ENCODE measurements at places on chromosomes 3 and 15.
A peak's percentile ranks its signal among the peaks of the same experiment; 100 is the strongest.

DNA sequence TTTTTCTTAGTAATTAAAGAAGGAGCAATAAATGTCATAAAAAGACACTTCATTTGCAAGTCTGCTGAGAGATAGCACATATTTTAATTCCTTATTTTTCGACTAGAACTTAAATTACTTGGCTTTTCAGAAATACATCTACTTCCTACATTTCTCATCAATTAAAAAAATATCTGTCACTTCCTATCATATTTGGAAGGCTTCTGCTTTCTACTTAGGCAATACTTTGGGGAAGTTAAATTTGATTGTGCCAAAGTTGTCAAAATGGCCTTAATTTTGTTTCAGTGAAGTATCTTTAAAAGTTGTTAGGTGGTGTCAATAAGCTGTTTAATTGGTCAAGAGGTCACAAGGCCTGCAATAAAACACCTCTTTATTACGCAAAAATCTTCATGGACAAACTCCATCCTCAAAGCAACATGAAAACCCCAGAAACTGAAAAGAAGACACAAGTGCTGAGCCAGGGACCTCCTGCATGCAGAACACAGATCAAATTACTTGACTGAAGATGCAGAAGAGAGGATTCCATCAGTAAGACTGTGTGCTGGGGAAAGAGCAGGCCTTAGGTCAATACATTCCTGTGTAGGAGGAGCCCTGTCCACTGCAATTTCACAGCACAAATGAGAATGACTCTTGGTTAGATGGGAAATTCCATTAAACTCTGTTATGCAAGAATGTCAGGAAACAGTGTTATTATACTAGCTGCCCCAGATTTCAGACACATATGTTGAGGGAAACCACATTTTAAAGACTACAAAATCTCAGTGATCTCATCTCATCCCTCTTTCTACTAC, 48.0 kb upstream of the FSTL1 start:
- DNase-seq: peak; percentile 84

DNA sequence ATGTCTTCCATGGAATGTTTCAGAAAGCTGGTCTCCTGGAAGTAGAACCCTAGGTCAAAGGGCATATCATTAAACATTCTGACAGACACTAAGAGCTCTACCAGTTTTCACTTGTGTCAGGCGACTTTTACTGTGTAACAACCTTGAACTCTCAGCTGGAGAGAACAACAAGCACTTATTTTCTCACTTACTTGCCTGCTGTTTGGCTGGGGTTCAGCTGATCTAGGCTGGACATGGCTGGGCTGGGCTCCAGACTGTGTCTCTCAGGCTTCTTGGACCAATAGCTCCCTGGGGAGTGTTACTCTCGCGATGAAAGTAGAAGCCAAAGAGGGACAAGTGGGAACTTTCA, 527.3 kb downstream of the SHQ1 start:
- no peak for DNase-seq

GRCh38 chr15:98904544-98904943, 103.0 kb downstream of the PGPEP1L start:
- DNase-seq: no peak

DNA sequence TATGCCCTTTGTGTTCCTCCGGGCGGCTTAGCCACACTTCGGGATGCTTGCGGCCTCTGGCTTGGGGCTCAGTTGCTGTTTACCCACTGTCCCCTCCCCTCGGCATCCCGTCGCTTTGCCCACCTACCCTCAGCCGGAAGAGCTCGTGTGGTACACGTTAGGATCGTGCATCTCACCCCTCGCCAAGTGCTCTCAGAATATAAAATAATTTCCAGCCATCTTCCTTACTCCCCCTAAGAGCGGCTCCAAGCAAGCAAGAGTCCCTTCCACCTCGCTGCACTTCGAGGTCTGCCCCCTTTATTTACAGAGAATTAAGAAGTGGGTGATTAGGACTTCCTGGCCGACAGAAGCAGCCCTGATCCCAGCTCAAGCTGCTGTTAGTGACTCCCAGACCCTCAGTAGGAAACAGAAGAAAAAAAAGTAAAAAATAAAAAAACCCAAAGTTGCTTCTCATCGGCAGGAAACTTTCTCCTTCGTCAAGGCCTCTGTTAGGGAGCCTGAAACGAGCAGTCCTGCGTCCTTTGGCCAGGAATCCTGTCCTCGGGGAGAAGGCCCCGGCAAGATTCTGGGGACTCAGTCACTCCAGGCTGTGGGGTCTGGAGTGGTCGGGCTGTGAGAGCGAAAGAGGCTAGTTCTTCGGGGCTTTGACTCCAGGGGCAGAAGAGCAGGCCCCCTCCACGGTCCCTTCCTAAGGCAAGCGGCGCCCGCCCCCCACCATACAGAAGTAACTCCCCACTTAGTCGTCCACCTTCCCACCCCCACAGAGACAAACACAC, 3.0 kb downstream of the MEIS2 start:
- no peak for DNase-seq

DNA sequence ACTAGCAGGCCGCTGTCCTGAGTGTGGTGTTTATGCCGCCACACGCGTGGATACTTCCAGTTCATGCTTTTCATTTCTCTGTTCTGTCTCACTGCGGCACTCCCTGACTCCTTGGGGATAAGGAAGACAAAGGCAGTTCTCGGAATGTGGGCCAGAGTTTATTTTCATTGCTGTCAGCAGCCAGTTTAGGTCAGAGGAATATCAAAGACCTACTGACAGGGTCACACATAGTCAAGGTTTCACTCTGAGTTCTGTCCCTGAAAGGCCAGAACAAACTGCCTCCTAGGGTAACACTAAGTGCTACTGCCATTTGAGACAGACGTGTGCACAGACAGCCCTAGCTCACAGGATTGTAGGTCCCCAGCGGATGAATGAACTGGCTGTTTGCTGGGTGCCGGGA, 27.3 kb upstream of the SPTBN5 start:
- DNase-seq: no peak

DNA sequence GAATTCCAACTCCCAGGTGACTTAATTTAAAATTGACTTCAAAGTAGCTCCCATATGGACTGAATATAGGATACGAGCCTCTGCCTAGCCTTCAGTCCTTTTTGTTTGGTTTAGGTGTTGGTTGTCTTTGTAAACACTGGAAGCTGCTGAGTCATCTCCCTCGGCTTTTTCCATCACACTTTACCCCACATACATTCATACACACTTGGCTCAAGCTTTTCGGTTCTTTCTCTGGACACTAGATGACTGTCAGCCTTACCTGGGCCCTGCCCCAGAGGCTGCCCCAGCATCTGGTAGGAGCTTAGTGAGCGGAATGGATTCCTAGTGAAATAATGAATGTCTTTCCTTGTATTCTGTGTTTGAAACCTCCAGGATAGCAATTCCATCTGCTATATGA, 201.5 kb upstream of the IL12A start:
- DNase-seq: no peak

DNA sequence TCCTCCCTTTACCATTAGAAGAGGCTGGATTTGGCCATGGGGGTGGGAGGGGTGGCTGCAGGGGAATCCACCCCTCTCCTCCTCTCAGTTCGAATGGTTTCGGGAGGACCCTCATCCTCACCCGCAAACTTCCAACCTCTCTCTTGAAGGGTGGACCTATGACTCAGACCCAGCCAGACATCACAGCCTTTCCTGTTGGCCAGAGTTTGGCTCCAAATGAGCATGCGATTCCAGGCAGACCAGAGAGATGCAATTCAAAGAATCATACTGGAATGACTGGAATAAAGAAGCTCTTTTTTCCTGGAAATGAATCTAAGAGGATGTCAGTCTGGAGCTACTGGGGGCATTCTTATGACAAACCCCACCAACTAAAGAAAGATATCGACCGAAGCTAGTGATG, 516.7 kb upstream of the MDFIC2 start:
- DNase-seq: no peak

DNA sequence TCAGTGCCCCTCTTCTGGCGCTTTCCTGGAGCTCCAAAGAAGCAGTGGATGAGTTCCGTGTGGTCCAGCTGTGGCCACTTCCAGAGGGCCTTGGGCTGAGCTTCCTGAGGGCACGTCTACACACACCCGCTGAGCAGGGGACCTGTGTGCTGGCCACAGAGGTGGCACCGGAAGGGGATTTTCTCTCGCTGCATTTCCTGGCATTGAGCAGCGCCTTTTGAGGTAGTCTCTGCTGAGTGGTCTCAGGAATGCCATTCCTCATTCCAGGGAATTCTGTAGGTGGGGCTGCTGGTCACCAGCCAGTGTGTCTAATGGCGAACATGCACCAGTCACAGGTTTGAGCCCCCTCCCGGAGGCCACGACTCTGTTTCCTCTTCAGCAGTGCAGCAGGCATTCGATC, 48.1 kb downstream of the AMOTL2 start:
- no peak for DNase-seq

DNA sequence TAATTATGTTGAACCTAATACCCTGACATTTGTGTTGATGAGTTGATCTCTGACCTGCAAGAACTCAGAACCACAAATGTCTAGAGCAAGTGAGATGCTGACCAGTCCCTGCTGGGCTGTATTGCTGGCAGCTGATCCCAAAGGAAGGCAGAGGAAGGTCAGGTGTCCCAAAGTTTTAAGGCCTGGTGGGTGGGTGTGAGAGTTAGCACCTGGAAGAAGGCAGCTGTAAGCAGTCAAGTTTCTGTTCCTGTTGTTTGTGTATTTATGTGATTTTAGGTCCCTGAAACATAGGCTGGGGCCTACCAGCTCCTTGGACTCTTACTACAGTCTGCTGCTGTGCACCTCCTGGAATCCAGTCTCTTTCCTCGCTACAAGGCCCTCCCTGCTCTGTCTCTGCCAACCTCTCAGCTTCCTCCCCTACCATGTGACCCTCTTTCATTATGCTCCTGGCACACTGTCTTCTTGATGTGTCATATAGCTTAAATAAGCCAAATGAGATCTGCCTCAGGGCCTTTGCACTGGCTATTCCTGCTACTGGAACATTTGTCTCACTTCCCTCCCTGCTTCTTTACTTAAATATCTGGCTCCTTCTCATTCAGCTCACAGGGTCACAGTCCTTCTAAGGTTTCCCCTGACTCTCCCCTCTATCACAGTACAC, 31.0 kb upstream of the ATOSA start:
- no peak for DNase-seq

DNA sequence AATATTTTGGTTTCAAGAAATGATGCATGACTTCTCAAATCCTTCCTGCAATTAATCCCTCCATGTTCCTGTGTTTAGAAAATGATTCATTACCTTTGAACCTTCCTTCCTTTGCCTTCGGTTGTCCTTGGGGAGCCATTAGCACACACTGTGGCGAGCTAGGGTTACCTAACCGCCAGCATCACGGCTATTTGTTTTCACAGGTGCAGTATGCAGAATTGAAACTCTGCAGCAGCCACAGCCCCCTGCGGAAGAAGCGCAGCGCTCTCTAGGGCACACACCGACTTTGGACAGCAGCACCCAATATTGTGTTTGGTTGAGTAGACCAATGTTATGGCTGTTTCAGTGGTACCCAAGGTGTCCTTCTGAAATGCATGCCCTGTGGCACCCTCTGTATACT, 247.4 kb downstream of the MCTP2 start:
- no peak for DNase-seq

- DNase-seq: no peak
Measured at GRCh38 chr3:194608981-194609380, 24.2 kb downstream of the TMEM44 start.

DNA sequence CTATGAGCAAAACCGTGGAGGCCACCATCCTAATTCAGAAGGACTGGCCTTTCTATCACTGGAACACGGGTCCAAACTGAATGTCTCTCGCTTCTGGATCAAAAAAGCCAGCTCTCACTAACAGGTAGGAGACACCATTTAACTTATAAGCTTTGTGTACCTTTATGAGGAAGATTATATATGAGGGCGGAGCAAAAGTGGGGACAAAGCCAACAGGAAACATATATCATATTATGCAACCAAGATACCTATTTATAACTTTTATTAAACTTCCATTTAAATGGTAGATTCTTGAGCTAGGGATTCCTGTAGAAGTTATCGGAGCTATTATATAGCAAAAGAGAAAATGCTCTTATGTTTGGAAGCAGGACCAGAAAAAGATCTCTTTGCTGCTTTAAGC, 78.4 kb downstream of the IGF2BP2 start:
- DNase-seq: no peak

DNA sequence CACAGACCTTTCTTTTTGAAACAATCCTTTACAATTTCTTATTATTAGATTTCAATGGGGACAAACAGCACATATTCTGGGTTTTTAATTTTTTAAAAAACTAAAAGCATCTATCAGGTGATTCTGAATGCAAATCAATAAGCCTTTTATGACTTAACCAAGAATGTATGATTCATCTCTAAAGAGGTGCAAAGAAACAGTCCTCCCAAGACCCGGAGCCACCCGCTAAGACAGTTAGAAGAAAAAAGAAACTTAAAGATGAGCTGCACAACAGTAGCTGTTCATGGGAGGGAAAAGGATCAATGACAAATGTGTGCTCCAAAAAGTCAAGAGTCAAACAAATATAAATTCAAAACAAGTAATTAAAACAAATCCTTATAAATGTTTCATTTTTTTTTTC, 319.5 kb downstream of the THSD4 start:
- DNase-seq: no peak

GRCh38 chr3:10697918-10698317, 118.1 kb upstream of the SLC6A11 start:
- no peak for DNase-seq
